ENCODE measurements at places on chromosomes 16 and 17. TPM values are rescaled to one million over a fixed set of nuclear protein-coding genes. Genes with fewer than 3 reads are reported as not detected.

The SLC38A10 gene
- polyA plus RNA-seq = 40.6 TPM

The FOXC2 gene
- polyA plus RNA-seq = 0.16 TPM

The SPHK1 gene
- polyA plus RNA-seq = 3.1 TPM

The CA4 gene
- polyA plus RNA-seq = 10.2 TPM

The MT1G gene
- polyA plus RNA-seq = 24.1 TPM

DNA sequence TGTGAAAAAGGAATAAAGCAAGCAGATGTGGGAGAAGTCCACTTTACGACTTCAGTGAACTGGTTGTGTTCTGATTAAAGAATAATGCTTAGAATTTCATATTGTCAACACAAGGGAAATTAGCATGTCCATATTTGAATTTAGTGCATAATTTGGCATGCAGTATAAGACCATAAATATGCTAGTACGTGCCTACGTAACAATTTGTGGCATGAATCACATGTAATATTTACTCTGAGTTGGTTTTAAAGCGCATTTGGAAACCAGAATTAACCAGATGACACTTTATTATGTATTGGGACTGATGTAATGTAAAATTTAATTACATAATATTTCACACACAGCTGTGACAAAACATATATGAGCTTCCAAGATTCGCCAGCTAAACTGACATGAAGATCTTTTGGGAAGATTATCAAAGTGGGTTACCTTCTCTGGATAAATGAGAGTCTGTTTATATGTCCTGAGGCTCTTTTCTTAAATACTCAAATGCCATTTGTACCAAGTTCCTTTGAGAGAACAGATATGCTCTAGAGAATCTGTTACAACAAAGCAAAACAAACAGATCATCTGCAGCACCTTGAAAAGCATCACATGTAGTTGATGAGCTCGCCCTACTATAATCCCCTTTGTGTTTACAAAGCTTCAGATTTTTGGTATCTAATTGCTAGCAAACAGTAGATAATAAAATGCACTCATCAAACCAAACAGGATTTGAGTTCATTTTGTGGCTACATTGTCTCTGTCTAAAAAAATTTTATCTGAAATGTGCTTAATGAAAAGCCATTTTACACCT lies 1468.6 kb downstream of the CDH11 start:
- no peak for DNase-seq
- no peaks in the 10 kb centered on the region for H3K27me3 ChIP-seq
- no peaks in the 10 kb centered on the region for H3K4me1 ChIP-seq
- no peaks in the 10 kb centered on the region for H3K36me3 ChIP-seq

DNA sequence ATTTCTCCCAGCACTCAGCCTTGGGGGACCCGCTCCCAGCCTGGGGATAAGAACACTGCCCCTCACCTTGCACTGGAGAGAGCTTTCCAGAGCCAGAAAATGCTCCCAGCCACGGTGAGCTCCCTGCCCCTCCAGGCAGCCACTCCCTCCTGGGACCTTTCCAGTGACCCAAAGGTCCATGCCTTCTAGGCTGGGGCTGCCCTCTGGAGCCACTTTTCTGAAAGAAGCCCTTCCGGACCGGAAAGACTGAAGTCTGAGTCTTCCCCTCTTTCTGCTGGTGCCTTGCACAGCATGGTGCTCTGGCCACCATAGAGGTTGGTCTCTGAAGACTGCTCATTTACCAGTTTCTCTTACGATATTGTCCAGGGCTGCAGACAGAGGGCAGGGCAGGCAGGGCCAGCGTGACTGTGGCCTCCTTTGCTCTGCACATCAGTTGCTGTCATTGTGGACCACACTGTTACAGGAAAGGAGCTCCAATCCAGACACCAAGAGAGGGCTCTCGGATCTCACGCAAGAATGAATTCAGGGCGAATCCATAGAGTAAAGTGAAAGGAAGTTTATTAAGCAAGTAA lies 7.1 kb upstream of the ABCC12 start:
- H3K27me3 ChIP-seq = no peaks in the 10 kb centered on the region
- H3K4me1 ChIP-seq = no peaks in the 10 kb centered on the region
- H3K27ac ChIP-seq = no peak overlapping the region
- H3K4me3 ChIP-seq = no peak overlapping the region

DNA sequence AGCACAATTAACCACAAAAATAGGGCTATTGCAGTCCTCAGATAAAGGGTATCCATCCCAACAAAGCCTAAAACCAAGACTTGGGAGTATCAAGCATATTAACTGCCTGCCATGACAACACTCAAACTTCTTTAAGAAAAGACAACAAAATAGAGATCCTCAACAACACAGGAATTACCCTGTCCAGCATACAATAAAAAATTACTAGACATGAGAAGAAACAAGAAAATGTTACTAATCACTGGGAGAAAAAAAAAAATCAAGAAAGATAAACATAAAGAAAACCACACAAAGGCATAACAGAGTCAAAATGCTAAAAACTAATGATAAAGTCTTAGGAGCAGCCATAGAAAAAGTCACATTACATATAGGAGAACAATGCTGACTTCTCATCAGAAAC lies 73.9 kb downstream of the SLC39A11 start:
- H3K4me1 ChIP-seq = no peaks in the 10 kb centered on the region
- no peak overlapping the region for H3K27ac ChIP-seq
- no peak for DNase-seq

GRCh38 chr17:81806461-81807209 lies 2.7 kb downstream of the GCGR start:
- no peaks in the 10 kb centered on the region for H3K27me3 ChIP-seq
- no peaks in the 10 kb centered on the region for H3K36me3 ChIP-seq
- no peak for DNase-seq
- no peaks in the 10 kb centered on the region for H3K4me1 ChIP-seq

The FOXN1 gene
- not detected for polyA plus RNA-seq

The RSAD1 gene
- polyA plus RNA-seq = 52.4 TPM

DNA sequence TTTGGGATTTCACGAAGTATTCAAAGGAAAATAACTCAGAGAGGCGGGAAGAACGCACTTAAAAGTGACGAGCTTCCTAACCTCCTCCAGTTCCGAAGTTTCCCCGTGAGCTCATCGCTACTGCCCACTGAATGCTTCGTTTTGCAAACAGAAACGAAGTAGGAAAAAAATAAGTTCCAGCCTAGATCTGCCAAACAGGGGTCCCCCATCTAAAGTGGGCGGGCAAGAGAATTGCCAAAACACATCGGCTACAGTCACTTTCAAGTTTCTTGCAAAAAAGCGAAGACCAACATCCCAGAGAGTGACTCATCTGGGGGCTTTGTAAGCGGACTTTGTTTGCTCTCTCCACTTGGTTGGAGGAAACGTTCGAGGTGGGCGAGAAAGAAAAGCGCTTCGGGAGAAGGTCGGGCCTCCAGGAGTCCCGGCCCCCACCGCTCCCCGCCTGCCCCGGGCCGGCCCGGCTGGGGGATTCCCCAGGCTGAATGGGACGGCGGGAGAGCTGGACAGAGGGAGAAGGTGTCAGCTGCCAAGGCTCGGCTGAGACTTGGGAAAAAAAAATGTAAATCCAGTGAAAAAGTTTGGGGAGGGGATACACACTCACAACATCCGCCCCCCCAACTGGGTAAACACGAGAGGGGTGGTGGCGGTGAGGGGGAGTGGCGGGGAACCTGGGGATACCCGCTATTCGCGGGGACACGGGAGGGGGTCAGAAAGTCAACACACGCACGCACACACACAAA lies 1.0 kb downstream of the VEZF1 start:
- H3K36me3 ChIP-seq = peaks cover 8% of the 10 kb centered on the region
- H3K4me1 ChIP-seq = peaks cover 78% of the 10 kb centered on the region
- DNase-seq = peak; percentile 66
- H3K27ac ChIP-seq = peak overlapping the region; percentile 94

DNA sequence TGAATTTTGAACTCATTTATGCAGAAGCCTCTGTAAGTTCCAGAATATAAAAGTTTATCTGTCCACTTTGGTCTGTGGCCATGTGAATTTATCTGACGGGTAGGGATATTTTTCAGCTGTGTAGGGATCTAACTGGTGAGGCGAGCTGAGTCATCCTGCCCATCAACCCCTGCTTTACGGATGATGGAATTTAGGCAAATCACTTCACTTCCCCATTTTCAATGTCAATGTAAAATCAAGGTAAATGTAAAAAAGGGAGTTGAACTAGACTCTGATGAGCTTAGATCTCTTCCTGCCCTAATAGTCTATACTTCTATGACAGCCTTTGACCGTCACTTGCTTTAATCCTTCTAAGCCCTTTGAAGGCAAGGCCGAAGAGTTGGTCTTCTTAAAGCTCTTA lies 2.6 kb downstream of the SLC16A6 start:
- H3K27me3 ChIP-seq = no peaks in the 10 kb centered on the region
- no peak overlapping the region for H3K4me3 ChIP-seq
- no peak for DNase-seq
- peaks cover 13% of the 10 kb centered on the region for H3K4me1 ChIP-seq
